Large intestine (tissue), 12 donors: ENCODE measurements at places on chromosomes 5 and 9. TPM values are rescaled to one million over a fixed set of nuclear protein-coding genes. Genes with fewer than 3 reads are reported as not detected.

DNA sequence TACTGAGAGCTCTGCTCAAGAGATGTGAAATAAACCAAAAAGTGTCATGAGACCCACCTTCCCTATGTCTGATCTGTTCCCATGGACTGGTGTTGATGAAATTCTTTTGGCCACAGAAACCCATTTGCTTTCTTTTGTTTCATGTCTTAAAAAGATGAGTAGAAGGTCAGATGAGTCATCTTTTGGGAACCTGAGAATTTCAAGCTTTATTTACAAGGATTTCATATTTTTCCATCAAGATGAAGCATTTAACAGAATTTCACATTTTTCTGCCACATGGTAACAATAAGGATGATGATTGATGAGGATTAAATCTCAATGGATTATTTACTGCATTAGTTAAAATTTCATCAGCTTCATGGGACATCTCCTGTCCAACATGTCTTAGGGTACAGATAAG lies 337.8 kb downstream of the DEPDC1B start:
- DNase-seq: no peak

DNA sequence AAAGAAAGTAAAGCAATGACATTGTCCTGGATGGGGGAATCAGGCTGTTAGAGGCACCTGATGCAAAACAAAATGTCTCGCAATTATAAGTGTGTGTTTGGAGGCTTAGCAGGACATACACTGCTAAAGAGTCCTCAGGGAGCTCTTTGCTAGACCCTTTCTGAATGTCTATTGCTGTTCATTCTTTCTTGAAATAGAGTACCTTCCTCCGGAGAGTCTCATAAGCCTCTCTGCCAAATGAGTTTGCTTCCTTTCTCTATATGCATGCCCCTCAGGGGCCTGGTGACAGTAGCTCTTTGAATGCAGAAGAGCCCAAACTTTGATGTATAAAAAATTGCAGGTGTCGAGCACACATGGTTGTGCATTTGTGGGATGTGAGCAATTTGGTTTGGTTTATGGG lies 26.4 kb upstream of the ADAMTSL1 start:
- no peak for DNase-seq

Gene EGFLAM
- 4.4 TPM for polyA plus RNA-seq

DNA sequence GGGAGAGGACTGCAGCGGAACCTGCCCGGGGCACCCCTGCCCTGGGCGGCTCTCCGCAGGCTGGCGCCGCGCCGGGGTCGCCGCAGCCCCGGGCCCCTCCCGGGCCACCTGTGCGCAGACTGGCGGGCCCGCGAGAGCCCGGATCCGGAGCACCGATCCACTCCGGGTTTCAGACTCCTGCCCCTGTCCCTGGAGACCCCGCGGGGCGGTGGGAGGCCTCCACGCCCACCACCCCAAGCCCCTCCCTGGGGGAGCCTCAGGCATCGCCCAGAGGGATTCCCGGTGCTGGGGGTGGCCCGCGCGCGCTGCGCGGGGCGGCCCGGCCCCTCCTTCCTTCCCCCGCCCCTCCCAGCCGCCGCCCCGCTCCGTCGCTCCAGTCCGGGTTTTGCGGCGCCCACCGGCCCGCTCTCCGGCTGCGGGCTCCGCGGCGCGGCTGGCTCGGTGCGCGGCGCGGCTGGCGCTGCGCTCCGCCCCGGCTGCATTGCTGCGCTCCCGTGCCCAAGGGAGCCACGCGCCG lies at the start of gene UNC5A:
Gene UNC5A (plus strand): TSS at position 479 of the 517 bp plus-strand sequence. CDS start 192 bp downstream, outside the sequence.
- peak; percentile 46 for DNase-seq

Gene RPL35
- 1,710 TPM for polyA plus RNA-seq

DNA sequence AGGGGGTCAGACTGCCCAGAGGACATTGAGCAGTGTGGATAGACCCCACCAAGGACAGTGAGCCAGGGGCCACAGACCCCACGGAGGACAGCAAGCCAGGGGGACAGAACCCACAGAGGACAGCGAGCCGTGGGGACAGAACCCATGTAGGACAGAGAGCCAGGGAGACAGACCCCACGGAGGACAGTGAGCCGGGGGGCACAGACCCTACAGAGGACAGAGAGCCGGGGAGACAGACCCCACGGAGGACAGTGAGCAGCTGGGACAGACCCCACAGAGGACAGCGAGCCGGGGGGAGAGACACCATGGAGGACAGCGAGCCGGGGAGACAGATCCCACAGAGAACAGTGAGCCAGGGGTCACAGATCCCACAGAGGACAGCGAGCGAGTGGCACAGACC lies 3.4 kb upstream of the ZDHHC11 start:
- DNase-seq: no peak

DNA sequence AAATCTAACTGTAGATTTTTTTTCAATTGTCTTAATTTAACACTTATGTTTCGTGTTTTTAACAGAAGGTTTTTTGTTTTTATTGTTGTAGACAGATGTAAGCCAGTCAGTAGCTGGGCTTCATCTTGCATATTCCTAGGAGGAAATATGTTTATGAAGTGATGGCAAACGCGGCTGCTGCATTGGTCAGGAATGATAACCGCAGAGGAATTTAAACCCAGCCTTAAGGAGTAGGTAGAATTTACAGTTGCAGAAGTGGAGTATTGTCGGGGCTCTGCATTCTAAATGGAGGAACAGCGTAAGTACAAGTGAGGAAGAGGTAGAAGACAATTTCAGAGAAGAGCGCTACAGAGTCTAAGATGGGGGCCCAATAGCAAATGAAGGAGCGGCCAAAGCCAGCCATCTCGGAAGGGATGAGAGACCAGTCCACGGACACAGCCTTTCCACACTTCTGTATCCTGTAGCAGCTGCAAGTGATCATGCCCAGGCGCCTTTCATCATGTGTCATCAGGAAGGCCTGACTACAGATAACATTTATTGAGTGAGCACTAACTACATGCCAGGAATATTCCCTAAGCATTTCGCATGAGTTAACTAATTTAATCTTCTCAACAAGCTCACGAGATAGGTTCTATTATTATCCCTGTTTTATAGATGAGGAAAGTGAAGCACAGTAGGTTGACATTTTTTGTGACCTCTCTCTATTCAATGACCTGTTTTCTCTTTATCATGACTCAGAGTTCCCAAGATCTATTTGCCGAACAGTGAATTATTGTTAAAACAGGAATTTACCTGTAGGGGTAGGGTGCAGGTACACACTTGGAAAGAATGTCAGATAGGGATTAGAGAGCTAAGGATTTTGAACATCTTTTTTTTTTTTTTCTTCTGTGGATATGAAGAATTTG lies 38.1 kb downstream of the CMYA5 start:
- no peak for DNase-seq

DNA sequence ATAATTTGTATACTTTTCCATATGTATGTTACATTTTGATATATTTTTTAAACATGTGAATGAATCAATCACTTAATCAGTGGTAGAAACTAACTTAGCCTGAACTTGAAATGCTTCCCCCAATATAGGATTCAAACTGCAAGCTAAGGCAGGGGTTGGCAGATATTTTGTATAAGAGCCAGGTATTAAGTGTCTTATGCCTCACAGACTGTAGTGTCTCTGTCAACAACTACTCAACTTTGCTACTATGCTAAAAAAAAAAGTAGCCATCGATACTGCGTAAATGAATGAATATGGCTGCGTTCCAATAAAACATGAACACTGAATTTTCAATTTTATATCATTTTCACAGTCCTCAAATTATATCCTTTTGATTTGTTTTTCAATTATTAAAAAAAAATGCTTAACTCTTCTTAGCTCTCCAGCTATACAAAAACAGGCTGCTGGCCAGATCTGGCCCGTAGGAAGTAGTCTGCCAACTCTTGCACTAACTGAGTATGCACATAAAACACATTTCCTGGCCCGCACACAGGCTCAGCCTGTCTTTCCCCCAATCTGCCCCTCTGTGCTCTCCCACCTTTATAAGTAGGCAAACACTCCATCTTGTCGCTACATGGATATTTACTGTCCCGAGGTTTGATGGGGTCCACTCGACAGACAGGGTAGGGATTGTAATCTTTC lies 91.8 kb downstream of the SAXO1 start:
- DNase-seq: no peak

GRCh38 chr5:24633715-24634325 lies 11.0 kb downstream of the CDH10 start:
- no peak for DNase-seq

GRCh38 chr5:891837-892393 lies 686 bp downstream of the BRD9 start:
- peak; percentile 53 for DNase-seq

Gene PCDHB5
- polyA plus RNA-seq: 2.1 TPM

DNA sequence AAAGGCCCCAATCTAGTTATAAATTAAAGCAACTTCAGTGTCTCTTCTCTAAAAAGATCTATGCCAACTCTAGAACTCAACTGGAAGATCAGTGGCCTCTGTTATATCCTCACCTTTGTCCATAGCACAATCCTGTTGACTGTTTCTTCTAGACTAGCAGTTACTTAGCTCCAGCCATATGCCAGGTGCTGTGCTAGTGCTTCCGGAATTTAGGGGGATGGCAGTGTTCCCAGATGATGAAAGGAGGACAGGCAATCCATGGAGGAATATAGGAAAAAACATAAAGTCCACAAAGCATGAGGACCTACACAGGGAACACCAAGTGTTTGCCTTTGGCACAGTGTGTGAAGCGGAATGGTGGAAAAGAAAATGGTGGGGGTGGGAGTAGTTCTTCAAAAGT lies 214.3 kb downstream of the MAPKAP1 start:
- no peak for DNase-seq

- no peak for DNase-seq
Measured at GRCh38 chr9:13467157-13467556, 187.7 kb upstream of the MPDZ start.

Gene SPATA6L
- polyA plus RNA-seq: 7.2 TPM
